ENCODE measurements at places on chromosomes 2 and 18.
A peak's percentile ranks its signal among the peaks of the same experiment; 100 is the strongest.

DNA sequence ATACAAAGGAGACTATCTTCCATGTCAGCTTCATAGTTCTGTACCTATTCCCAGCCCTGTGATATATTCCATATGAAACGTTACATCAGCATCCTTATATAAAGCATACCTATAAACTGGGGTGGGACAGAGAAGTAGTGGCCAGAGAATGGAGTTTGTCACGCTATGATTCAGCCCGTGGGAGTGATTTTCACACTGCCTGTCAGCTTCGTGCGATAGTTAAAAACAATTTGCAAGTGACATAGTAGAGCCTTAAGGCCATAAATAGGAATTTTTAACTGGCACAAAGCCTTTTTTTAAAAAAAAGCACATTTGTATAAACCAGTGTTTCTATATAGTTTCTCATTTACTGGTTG, 30.2 kb downstream of the PKP4 start:
- DNase-seq, result no peak

DNA sequence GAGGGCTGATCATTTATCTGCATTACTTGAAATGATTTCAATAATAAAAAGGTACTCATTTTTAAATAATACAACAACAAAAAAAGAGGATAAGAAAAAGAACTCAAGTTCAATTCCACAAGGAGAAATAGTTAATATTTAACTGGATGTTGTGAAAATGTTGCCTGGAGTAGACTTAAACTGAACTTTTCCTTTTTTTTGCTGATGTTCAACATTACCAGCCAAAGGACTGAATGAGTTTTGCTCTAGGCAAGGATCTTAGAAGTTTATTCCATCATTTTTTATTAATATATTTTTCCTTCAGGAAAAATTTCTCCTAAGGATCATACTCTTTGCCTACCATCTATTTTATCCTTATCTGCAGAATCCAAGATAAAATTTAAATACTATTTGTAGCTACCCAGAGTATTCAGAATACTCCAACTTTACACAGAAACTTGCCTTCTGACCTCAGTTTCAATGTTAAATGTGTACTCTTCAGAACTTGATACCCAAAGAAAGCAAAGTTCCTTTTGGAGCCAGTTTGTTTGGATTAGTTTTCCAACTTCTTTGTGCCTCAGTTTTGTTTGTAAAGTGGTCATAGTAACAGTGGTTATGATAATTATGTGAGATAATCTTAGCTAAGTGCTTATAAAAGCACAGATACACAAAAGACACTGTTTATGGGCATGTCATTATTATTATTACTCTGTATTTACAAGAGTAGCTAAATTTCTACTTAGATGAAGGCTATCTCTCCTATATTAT, 12.8 kb downstream of the CKAP2L start:
- DNase-seq, result no peak

DNA sequence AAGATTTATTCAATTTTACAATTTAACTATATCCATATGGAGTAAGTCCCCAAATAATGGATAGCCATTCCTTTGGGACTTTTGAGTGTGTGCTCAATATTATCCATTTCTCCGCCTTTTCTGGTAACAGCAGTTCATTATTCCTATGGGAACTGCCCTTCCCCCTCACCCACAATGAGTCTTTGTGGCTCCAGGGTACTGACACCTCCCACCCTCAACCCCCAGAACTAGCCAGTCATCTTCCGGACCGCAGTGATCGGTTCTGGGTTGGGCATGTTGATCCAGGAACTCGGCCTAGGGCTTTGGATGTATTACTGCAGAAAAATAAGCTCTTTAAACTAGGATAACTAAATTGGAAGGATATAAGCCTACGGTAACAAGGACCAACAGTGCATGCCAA, 45.4 kb upstream of the CCDC150 start:
- no peak for DNase-seq

DNA sequence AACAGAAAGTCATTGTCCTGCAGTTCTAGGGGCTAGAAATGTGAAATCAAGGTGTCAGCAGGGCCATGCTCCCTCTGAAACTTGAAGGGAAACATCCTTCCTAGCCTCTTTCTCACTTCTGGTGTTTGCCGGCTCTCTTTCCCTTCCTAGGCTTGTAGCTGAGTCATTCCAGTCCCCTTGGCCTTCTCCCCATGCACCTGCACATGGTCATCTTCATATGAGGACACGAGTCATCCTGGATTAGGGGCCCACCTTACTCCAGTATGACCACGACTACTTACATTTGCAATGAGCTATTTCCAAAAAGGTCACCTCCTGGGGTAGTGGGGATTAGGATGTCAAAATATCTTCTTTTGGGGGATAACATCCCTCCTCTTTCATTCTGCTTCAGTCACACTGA, 168.5 kb upstream of the CXCR4 start:
- DNase-seq, result no peak

GRCh38 chr2:883260-883802, 67.3 kb upstream of the SNTG2 start:
- DNase-seq, result no peak

DNA sequence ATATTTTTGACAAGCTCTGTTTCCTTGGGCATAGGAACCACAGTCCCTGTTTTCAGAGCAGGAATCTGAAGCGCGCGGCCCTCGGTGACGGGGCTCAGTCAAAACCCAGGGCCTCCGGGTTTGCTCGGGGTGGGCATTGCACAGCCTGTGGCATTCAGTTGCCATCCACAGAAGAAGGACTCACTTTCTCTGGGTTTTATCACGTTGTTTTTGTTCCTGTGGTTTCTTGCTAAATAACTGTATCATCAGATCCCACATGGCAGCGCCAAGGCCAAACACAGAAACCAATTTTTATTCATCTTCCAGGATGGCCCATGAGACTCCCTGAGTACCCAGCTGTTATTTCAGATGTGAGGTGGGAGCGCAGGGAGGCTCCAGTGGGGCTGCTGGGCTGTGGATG, 35.6 kb downstream of the SGPP2 start:
- DNase-seq, result no peak

DNA sequence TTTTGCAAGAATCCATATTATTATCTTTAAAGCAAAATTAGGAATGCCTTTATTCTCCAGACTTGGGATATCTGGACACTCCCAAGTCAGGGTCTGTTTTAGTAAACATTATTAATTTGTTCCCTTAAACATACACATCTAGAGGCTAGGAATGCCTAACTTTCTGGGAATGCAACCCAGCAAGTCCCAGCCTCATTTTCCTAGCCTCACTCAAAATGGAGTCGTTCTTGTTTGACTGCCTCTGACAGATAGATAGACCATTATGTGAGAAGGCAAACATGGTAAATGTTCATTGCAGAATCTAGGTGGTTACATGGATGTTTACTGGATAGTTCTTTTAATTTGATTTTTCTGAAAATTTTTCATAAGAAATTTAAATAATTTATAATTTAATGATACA, 270.1 kb upstream of the STON1 start:
- no peak for DNase-seq

DNA sequence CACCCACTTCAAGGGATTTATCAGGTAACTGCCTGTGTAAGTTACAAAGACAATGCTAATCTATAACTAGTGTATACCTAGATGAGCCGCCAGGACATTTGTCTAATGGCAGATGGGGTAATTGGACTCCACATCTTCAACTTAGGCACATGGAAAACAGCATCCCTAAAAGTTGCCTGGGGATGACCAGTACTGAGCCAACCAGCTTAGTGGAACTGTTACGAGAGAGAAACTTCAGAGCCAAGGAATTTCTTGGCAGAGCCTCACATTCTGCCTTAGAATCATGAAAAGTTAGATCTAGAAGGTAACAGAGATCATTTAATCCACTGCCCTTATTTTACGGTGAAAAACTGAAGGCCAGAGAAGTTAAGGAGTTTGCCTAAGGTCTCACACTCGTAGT, 15.5 kb upstream of the CLASP1 start:
- DNase-seq, result peak; percentile 6

DNA sequence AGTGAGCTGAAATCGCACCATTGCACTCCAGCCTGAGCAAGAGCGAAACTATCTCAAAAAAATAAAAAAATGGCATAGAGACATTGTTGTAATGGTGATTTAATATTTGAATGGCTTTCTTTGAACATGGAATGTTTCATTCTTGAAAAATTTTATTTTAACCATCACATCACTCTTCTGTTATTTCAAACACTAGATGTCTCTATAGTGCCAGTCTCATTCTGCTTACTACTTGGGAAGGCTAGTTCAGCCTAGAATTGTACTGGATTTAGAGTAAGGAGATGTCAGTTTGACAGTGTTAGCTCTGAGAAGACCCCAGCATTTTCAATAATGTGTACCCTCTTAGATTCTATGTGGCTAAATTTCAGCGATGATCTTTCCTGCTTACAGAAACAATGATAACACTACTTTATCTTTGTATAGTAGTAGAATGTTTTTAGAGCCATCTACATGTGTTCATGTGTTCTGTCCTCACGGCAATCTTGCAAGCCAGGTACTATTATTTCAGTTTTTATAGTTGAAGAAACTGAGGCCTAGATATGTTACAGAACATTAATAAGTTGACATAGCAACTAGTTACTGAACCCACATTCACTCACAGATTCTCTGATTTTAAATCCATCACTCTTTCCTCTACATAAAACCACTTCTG, 142.9 kb upstream of the ZSWIM2 start:
- peak; percentile 8 for DNase-seq

GRCh38 chr2:206378835-206379234, 64.5 kb upstream of the ADAM23 start:
- peak; percentile 66 for DNase-seq

DNA sequence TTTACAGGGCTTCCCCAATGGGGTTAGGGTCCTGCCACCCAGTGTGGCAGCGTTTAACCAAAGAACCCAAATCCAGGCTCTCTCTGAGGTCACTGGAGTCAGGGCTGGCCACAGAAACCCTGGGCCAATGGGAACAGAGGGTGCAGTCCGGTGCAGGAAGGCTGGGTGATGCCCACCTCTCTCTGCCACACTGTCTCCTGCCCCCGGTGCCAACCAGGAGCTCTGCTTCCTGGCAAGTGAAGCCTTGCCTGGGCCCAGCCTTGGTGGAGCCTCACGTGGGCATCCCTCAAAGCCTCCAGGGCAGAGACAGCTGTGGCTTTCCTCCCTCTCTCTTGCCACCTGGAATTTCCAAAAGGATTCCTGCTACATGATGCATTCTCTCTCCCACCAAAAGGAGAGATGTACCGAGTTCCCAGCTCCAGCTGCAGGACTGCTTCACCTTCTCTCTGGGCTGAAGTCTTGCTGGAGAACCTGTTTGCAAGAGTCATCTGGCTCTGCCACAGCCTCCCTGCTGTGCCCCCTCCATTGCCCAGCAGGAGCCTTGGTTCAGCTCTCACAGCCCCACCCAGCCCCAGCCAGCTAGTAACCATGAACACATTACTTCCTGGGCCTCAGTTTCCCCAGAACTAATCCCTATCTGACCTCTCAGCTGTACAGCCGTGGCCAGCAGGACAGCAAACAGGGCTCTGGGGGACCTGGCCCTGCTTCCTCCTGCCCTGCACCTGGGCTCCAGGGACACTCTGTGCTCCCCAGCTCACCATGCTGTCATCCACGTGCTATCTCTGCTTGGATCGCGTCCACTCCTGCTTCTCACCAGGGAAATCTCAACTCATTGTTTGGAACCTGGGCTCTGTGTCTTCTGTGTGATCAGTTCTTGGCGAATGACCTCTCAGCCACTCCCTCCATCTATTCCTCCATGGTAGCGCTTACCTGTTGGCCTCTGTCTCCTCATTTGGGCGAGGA, 43.4 kb downstream of the KCNF1 start:
- no peak for DNase-seq
